ENCODE measurements at places on chromosomes 3 and 15. TPM values are rescaled to one million over a fixed set of nuclear protein-coding genes. Genes with fewer than 3 reads are reported as not detected.

GRCh38 chr3:82100378-82100777 lies 338.9 kb upstream of the GBE1 start:
- DNase-seq: peak; percentile 2

DNA sequence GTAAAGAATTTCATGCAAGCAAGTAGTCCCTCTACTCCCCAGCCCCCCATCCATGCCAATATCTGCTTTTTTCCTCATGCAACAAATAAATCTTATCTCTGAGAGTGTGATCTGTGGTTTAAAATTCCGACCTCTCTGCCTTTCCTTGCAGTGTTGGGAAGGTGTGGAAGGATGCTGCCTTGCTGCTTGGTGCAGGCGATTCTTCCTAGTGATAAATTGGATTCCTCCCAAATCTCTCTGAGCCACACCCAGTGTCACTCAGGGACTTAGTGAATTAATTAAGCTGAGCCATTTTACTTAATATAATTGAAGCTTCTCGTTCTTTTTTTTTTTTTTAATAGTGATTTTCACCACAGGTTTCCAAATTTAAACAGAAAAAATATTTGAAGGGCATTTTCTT lies 3.4 kb downstream of the GAP43 start:
- no peak for DNase-seq

DNA sequence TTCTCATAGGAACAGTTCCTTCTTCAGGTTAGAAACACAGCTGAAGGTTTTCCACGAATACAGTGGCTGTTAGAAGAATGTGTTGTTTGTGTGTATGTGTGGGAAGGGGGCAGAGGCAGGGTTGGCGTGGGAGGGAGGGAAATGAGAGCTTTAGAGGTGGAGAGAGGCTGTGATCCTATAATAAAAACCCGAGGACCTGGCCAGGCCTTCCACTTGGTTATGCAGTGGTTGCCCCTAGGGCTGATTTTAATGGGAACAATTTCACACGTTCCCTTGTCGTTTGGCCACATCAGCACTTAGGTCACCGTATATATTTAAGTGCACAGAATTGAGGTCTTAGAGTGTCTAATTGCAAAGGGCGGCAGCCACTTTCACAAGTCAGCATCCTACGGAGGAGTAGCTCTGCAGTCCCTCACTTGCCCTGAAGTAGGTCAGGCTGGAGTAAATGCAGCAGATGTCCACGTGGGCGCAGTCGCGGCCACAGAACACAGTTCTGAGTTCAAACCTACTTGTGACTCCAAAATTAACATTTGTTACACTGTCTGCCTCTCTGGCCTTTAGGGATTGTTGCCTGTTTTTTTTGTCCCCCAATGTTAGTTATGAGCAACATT lies 85.6 kb downstream of the PDCD6IP start:
- DNase-seq: no peak

GRCh38 chr3:30084971-30085403 lies 521.4 kb upstream of the TGFBR2 start:
- DNase-seq: no peak

DNA sequence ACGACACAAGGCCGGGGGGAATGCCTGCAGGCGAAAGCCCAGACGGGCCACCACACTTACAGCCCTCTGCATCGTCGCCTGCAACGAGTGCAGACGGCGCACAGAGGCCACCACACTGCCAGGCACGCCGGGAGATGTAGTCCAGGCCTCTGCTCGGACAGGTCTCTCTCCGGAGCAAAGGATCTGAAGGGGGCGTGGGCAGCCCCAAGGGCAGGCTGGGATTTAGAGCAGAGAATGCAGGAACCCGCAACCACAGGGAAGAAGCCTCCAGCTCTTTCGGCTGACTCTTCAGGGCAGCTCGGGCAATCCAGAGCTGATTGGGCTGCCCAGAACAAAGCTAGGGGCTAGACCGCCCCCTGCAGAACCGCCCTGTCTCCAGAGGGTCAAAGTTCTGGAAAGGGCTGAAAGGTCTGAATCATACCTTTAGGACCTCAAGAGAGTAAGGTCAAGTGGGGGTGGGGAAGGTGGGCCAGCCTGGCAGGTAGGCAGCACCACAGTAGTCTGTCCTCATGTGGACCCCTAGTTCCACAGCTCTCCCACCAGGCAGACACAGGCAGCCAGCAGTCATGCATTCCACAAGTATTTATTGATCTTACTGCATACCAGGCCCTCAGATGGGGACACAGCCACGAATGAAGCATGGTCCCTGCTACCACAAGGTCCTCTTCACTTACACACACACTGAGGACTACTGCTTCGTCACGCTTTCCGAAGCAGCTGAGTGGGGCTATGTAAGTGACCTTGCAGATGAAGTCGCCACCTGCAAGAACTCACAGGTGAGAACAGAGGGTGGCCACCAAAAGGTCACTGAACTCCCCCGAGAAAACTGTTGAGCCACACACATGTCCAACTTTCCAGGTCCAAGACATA lies at the start of gene AMT:
TSS of gene AMT (minus strand) at position 95 of the 870 bp plus-strand sequence. CDS start at position 72, 23 bp downstream.
- DNase-seq: peak; percentile 30

The COPG1 gene
- total RNA-seq: 446 TPM

The C2CD4B gene
- total RNA-seq: not detected

GRCh38 chr3:10074666-10075065 lies 33.4 kb downstream of the FANCD2OS start:
- peak; percentile 35 for DNase-seq

The FBXO40 gene
- not detected for total RNA-seq

The CHRFAM7A gene
- total RNA-seq: not detected

DNA sequence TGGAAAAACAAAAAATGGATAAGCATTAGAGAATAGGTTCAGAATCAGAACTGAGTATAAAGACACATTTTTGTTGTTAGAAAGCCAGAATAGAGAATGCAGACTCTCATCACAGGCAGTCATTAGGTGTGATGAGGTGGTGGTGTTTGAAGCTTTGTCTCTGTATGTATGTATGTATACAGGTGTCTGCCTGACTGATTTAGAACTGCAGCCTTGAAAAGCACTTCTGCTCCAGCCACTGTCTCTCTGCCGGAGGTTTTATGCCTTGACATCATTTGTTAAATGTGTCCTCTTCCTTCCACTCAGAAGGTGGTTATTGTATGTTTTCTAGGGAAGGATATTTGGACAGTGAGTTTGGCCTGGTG lies 80.7 kb upstream of the ZBED2 start:
- DNase-seq: no peak

The COL8A1 gene
- total RNA-seq: 119 TPM

GRCh38 chr15:78415284-78415683 lies 22.7 kb upstream of the IREB2 start:
- DNase-seq: no peak

Data from IMR-90 (cell line).